ENCODE measurements at places on chromosomes 11 and 22. TPM values are rescaled to one million over a fixed set of nuclear protein-coding genes. Genes with fewer than 3 reads are reported as not detected.

MYEOV gene
- 0.74 TPM for total RNA-seq

OR51I1 gene
- total RNA-seq: 0.28 TPM

TRIM48 gene
- not detected for total RNA-seq

C11orf52 gene
- not detected for total RNA-seq

OR5AN1 gene
- total RNA-seq: not detected

APOL3 gene
- total RNA-seq: 14.0 TPM

BCO2 gene
- 7.5 TPM for total RNA-seq

IFITM1 gene
- 49.6 TPM for total RNA-seq

SCGB1D2 gene
- not detected for total RNA-seq

KLHL35 gene
- total RNA-seq: 3.0 TPM

C1QTNF4 gene
- total RNA-seq: not detected

GGT1 gene
- total RNA-seq: 4.3 TPM

FAM180B gene
- total RNA-seq: 0.09 TPM

CDC42EP2 gene
- 15.0 TPM for total RNA-seq

INPP5J gene
- total RNA-seq: 0.09 TPM

ZBTB16 gene
- 0.09 TPM for total RNA-seq

SHANK2 gene
- 3.6 TPM for total RNA-seq

DDTL gene
- 0.92 TPM for total RNA-seq

Data from smooth muscle cell of bladder (primary cell).